ENCODE measurements at places on chromosomes 3 and 15.

DNA sequence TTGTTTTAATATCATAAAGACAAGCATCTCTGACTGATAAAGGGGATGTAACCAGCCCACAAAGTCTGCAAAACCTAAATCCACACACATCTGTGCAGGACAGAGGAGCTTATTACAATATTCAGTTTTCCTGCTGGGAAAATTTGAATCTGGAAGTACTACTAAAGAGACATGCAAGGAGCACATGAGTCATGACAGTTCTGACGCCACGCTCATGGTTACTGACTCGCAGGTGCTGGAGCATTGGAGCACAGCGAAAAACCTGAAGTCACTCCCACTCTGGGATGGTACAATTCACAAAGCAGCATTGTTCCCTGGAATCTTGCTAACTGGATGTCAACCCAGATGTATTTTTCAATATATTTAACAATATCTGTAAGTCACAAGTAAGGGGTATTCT lies 7.6 kb upstream of the ISL2 start:
- no peak for DNase-seq

- no peak for DNase-seq
Measured at GRCh38 chr3:72155391-72156064, 370.6 kb upstream of the PROK2 start.

GRCh38 chr3:158213461-158213860 lies 103.6 kb downstream of the RSRC1 start:
- no peak for DNase-seq

DNA sequence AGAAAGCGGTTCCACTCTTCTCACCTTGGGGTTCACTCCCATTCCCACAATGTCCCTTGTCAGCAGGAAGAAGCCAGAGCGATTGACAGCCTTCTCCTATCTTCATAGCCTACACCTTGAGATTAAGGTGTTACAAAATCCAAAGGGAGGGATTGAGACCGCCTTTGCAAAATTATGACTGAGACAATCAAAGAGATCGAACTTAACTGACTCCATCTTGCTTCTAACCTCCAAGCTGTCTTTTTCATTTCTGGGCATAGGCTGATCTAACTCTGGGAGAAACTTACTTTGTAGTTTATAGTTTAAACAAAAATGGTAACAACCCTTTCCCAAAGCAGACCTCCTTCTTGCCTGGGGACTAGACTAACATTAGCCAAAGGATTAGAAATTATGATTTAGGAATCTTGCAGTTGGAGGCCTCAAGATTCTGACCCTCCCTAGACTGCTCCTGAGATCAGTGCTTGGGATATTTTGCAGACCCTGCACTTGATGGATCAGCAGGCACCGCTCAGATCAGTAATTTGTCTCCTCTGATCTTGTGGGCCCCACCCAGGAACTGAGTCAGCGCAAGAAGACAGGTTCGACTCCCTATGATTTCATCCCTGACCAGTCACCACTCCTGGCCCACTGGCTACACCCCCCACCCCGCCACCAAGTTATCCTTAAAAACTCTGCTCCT lies 40.0 kb downstream of the PAQR5 start:
- no peak for DNase-seq

DNA sequence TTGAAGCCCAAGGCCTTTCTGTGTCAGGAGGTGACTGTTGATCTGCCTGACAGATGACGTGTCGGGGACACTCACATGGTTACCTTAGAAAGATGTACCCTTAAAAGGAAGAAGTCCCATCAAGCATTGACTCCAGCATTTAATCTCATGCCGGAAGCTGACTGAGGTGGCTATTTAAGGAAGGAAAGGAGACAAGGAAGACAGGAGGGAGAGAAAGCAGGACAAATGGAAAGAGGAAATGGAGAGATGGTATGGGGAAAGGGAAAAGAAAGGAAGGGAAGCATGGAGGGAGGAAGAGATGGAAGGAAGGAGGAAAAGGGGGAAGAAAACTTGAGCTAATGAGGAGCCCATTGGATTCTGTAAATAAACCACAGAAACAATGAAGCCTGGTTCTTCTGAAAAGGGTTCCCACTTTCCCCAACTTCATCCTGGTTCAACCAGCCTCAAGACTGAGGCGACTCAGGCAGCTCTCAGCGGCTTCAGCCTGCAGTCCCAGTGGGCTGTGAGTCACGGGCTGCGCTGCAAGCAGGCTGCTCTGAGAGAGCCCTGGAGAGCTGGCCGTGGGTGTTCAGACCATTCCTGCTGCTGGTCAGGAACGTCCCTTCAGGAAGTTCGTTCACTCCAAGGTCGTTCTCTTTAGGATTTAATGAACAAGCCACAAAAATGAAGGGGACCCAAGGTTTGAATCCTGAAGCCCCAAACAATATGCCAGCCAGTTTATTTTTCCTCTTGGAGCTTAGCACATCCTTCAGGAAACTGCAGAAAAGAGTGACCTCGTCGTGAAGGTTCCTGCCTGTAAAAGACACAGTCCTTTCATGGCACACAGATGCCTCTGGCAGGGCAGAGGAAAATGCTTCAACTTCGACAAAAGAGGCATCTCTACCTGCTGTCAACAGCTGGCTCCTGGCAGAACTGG lies 69.6 kb upstream of the THBS1 start:
- DNase-seq = no peak

DNA sequence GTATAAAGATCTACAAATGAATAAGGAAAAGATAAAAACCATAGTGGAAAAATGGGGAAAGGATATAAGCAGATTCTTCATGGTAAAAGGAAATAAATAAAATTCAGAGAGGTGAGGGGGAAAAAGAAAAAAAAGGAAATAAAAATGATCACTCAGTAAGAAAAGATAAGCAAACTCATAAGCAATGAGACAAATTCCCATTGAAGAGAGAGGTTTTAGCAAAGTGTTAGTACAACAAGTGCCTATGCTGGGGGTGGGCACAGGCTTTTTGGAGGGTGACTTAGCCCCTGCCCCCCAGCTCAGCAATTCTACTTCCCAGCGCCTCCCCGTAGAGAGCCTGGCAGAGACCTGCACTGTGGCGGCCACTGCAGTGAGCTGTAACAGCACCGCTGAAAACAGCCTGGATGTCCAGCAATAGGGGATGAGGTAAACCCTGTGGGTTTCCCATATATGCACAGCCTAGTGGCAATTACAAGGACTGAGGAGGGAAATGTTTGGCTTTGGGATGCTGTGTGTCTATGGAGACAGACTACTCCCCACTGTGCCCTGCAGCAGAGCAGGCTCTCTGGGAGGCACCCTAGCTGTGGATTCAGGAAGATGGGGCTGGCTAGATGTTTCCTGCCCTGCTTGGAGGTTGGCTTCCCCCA lies 23.7 kb upstream of the SFMBT1 start:
- DNase-seq = no peak

DNA sequence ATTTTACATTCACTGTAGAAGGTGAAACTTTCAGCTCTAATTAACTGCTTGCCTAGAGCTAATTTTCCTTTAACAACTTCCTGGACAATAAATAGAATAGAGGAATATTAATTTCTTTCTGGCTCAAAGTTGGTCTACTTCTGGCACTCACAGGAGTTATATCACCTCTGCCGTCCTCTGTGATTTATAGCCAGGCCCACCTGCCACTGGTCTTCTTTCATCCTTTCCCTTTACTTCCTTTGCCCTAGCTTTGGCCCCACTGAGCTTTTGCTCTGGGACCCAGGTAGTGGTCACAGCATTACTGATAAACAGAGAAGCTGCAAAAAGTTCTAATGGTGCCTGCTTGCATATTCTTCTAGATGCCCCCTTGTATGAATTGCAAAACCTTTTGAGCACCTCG lies 49.3 kb upstream of the ABHD10 start:
- DNase-seq = no peak

- DNase-seq = no peak
Measured at GRCh38 chr15:71411538-71412482, 296.5 kb downstream of the THSD4 start.

GRCh38 chr3:70899816-70900215 lies 587.4 kb upstream of the MDFIC2 start:
- no peak for DNase-seq

- DNase-seq = no peak
Measured at GRCh38 chr3:182626484-182627467, 166.5 kb upstream of the ATP11B start.

GRCh38 chr15:89785064-89785773 lies 9.1 kb downstream of the MESP2 start:
- DNase-seq = no peak

DNA sequence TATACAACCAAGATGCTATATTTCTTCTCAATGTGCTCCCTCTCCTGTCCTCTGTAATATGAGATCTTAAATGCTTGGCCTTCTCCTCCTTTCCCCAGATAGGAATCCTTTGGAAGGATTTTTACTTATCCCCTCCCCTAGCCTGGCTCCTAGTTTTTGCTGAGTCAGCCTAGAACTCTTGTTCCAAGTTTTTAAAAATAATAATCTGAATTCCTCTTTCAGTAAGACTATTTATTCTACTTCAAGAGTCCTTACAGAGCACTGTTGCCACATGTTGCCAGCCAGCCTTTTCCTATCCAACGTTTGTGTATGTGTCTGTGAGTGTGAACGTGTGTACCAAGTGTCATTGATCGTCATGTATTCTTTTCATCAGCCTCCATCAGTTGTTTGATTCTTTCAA lies 11.0 kb upstream of the KCNMB2 start:
- DNase-seq = no peak

DNA sequence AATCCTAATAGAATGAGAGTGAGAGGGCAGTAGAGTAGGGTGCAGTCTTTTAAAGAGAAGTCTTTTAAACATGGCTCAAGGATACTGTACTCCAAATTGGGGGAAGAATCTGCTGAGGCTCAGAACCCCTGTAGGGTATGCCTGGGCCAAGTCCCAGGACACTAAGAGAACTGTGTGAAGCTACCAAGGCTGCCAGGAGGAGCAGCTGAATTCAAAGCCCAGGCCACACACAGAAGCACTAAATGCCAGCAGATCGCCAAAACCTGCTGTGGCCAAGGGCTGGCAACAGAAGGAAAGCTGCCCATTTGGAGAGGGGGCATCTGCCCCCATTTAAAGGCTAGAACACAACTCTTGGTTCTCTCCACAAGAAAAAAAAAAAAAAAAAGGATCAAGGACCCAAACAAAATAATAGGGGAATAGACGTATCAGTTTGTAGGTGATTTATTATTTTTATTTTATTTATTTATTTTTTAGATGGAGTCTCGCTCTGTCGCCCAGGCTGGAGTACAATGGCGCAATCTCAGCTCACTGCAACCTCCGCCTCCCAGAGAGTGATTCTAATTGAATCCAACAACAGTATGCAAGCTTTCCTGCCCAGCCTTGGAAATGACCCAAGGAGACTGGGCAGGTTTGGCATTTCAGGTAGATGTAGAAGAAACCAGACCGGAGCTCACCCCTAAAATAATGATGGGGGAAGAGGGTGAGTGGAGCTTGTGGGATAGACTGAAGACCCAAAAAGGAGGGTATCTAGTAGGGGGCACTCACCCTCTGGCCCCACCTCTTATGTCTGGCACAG lies 279.0 kb upstream of the WNT5A start:
- DNase-seq = no peak

- peak; percentile 75 for DNase-seq
Measured at GRCh38 chr3:195696632-195697278, 24.0 kb upstream of the MUC20 start.

DNA sequence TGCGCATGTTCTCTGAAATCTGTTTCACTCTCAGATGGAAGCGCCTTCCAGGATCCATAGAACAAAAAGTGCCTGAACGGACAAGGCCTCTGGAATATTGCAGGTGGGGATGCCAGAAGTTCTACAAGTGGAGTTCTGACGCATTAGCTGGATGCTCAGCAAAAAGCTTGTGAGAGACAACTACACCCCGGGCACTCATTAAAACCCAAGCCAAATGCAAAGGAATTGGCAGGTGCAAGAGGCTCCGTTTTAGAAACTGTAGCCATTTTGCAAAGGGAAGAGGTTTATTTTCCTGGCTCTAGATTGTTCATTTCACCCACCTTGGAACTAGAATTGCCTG lies 35.2 kb upstream of the SLC24A5 start:
- no peak for DNase-seq

GRCh38 chr15:73139041-73139743 lies 86.9 kb downstream of the NEO1 start:
- no peak for DNase-seq

GRCh38 chr3:123244128-123244527 lies 42.4 kb downstream of the SEC22A start:
- no peak for DNase-seq

GRCh38 chr3:175399156-175399840 lies 540.2 kb downstream of the NAALADL2 start:
- no peak for DNase-seq

- DNase-seq = no peak
Measured at GRCh38 chr3:171980578-171981270, 58.7 kb upstream of the FNDC3B start.

GRCh38 chr15:52797625-52798501 lies 7.7 kb upstream of the ONECUT1 start:
- DNase-seq = no peak

DNA sequence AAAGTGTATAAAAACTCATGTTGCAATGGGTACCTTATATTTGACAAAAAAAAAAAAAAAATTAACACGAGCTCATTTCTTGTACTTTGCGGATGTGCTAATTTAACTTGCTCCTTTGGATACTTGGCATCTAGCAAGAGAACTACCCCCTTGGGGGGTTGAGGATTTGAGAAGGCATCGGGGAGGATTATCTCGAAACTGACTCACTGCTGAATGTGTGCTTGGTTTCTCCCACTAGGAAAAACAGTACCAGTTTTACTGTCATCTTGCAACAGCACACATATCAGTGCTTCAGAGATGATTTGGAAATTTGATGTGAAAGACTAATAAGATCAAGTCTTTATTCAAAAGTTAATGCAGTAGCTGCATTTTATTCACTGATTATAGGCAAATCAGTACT lies 891 bp downstream of the EXOG start:
- DNase-seq = no peak

GRCh38 chr3:147361454-147362420 lies 44.6 kb downstream of the ZIC4 start:
- DNase-seq = no peak

GRCh38 chr3:4711680-4711992 lies 218.5 kb downstream of the ITPR1 start:
- DNase-seq = no peak
